ENCODE measurements at places on chromosomes 16 and 17.

- no peak for DNase-seq
These were observed 5.4 kb upstream of the C17orf107 start for GRCh38 chr17:4893721-4894560.

DNA sequence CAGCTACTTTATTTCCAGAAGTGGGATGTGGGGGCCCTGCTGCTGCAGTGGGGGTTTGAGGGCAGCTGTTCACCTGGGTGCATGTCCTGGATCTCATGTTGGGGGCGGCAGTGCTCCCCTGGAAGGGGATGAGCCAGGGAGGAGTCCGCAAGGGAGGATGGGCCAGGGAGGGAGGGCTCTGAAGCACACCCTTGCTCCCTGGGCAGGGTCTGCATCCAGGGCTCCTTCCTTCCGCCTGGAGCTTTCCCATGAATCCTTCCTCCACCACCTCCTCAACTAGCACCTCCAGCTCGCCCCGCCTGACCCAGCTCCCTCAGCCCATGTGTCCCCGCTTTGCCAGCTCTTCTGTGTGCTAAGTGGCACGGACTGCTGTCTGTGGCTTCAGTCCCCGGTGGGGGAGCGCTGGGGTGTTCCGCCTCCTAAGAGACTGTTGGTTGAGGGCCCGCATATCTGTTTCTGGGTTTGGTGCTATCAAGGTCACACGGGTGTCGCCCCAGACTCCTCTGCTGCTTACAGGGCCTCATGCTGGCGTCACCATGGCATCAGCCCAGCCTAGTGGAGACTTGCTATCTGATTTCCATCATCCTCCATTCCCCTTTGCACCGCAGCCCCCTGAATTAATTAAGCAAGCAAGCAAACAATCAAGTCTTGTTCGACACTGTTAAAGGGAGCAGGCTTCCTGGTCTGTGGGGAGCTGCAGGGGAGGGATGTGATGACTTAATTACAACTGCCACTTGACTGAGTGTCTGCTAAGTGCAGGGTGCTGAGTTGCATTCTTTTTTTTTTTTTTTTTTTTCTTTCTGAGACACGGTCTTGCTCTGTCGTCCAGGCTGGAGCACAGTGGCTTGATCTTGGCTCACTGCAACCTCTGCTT is 71.8 kb downstream of the PRKCA start:
- no peak for DNase-seq

GRCh38 chr17:74850914-74851313 is 8.8 kb downstream of the GRIN2C start:
- no peak for DNase-seq

GRCh38 chr16:77662246-77662645 is 60.1 kb upstream of the NUDT7 start:
- no peak for DNase-seq

DNA sequence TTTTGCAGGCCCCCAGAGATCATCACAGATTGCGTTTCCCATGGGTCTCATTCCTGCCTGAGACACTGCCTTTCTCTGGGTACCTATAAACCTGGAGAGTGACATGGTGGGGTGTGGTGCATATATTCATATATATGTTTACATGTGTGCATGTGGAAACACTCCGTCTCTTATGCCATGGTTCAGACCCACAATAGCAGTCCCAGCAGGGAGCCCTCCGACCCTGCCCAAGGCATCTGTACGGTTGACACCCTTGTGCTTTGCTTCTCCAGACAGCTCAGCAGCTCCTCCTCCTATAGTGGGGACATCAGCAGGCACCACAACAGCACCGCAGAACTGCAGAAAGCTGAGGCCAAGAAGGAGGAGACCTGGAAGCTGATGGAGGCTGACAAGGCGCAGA is 116.8 kb downstream of the ABCC6 start:
- no peak for DNase-seq

DNA sequence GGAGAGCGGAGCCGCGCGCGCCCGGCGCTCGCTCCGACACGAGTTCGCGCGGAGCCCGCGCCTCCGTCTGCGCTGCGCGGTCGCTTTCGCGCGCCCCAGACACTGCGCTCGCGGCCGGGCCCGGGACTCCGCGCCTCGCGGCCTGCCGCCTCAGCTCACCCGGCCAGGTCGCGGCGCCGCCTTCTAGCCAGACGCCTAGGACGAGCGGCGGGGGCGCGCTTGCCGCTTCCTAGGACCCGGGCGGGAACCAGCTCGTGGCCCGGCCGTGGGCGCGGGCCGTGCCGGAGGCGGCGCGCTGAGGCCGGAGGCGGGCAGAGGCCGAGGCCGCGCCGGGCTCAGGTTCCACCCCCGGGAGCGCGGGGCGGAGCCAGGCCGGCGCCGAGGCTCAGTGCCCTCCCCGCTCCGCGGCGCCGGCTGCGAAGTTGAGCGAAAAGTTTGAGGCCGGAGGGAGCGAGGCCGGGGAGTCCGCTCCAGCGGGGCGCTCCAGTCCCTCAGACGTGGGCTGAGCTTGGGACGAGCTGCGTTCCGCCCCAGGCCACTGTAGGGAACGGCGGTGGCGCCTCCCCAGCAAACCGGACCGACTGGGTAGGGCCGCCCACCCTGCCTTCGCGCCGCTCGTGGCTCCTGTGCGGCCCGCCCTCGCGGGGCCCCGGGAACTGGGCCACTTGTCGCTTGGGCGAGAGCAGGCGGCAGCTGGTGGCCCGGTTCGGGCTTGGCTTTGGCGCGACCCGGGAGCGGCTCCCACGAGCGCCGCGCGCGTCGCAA is at the start of gene SPHK1:
Gene SPHK1 (plus strand): TSS at position 388 of the 765 bp plus-strand sequence. CDS start 1,036 bp downstream, outside the sequence.
- DNase-seq = no peak

Measured in breast epithelium (tissue), 4 donors.